H1 (cell line): ENCODE measurements at places on chromosomes 11 and 22. TPM values are rescaled to one million over a fixed set of nuclear protein-coding genes. Genes with fewer than 3 reads are reported as not detected.

DNA sequence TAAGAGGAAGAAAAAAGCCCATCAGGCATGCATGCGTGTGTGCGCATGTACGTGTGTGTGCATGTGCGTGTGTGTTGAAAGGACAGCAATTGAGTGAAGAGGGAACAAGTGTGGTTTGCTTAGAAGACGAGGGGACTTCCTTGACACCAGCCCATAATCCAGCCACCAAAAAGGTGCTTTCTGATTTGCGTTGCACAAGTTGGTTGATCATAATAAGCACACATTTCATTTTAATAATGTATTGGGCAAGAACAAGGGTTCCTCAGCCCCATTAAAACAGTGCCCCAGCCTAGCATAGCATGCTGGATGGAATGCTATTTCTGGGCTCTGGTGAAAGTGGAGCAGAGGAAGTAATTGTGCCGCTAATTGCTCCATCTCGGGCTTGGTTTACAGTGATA is 493.2 kb downstream of the MIAT start:
- no peak for DNase-seq

- no peak for DNase-seq
Measured at GRCh38 chr11:35157814-35158700, 19.1 kb downstream of the CD44 start.

DNA sequence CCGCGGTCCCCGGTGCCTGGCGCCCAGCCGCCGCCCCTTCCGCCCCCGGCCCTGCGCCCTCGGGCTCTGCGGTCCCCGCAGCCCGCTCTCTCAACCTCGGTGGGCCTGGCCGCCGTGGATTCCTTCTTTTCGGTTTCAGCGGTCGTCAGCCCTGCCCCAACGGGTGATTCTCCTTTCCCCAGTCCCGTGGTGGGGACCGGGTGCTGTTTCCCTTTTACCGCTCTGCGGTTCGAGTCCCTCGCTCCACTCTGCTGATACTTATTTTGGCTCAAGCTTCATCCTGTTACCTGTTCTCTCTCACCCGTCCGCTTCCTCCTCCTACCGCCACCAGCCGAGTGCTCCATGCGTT is 494 bp downstream of the ZDHHC5 start:
- no peak for DNase-seq

GRCh38 chr11:106077609-106078455 is at the start of gene AASDHPPT:
Gene AASDHPPT, plus strand, starts transcription at chr11:106077662. Its CDS starts 49 bp downstream, at chr11:106077711.
- no peak for DNase-seq

- no peak for DNase-seq
Measured at GRCh38 chr11:123316003-123316402, 114.1 kb upstream of the GRAMD1B start.

- DNase-seq, result no peak
Measured at GRCh38 chr11:98835335-98835734, 185.4 kb upstream of the CNTN5 start.

DNA sequence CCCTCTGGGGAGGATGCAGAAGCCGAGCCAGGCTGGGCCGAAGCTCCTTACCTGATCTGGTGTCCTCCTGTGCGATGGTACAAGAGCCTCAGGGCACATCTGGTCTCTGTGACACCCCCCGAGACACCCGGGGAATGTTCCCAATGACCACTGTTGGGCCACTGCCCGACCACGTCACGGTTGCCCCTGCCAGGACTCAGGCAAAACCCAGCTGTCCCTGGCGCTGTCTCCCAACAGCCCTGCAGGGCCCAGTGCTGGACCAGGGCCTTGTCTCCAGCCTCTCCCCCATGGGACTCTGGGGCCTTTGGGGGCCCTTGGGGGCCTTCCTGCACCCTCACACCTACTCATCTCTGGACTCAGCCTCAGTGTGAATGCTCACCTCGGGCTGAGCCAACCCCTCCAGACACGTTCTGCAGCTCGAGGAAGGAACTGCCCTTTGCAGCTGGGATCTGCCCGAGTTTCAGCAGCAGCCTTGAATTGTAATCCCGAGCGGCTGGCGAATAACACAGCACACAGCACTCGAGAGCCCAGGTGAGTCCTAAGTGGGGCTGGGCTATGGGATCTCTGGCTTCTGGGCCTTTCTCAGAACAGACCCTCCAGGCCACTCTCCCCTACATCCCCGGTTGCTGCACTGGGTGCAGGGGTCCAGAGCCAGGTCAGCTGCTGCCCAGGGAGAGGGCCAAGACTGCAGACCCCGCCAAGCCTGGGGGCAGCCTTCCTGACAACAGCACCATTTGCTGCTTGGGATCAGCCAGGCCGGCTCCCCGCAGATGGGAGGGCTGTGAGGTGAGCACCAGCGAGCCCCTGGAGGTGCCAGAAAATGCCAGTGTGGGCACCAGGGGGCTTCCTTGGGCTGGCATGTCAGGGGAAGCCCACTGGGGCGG is 39.8 kb downstream of the RTN4R start:
- no peak for DNase-seq

Gene DNAL4
- 7.8 and 8.8 TPM in 2 replicates for total RNA-seq

Gene CTSC
- total RNA-seq, result 362 and 369 TPM in 2 replicates

Gene MB
- not detected in 2 replicates for total RNA-seq
